ENCODE measurements at places on chromosomes 7 and 10. TPM values are rescaled to one million over a fixed set of nuclear protein-coding genes. Genes with fewer than 3 reads are reported as not detected.

DNA sequence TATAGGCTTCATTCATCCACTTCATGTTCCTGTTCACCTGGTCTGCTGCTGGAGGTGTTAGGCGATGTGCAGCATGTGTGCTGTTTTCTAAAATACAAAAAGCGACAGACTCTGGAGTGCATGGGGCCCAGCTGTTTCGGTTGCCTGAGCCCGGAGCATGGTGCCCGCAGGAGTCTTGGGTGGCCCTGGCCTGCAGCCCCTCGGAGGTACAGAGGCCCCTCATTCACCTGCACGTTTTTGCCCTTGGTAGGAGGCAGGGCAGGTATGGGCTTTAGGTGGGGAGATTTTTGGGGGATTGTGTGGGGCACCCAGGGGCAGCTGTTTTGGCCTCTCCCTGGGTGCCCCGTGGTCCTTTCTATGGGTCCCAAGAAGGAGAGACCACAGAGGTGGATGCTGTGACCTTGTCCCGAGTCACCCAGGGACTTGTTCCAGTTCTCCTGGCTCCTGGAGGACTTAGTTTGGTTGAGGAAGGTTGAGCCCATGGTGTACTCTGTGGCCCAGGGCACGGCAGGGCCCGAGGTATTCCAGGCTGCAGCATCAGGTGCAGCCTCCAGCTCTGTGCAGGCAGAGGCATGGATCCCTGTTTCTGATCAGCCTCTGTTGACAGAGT lies 130.7 kb downstream of the TRRAP start:
- no peaks in the 10 kb centered on the region for H3K4me1 ChIP-seq
- no peak for DNase-seq
- H3K36me3 ChIP-seq: peaks cover 63% of the 10 kb centered on the region
- H3K4me3 ChIP-seq: no peak overlapping the region
- no peak overlapping the region for H3K27ac ChIP-seq

GRCh38 chr7:29806208-29806994 lies at the start of gene WIPF3:
Gene WIPF3 (plus strand): TSS chr7:29806508. CDS start chr7:29834725, 28,217 bp downstream.
- no peak within 1 kb of the TSS for H3K27ac ChIP-seq
- no peaks in the 10 kb centered on the region for H3K36me3 ChIP-seq
- no peaks in the 10 kb centered on the region for H3K4me1 ChIP-seq
- no peak for DNase-seq

DNA sequence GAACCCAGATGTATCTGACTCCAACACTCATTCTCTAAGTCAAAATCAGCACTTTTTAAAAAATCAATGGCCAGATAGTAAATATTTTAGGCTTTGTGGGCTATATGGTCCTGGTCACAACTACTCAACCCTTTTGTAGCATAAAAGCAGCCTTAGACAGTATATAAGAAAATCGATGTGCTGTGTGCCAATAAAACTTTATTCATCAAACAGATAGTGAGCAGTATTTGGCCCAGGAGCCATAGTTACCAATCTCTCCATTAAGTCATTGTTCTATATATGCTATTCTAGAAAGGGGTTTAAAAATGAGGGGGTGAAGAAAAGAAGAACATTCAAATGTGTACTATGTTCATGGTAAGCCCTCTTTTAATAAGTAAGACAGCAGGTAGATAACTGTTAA lies 18.5 kb upstream of the GPAM start:
- no peak for DNase-seq
- H3K36me3 ChIP-seq: no peaks in the 10 kb centered on the region
- H3K4me1 ChIP-seq: no peaks in the 10 kb centered on the region
- no peaks in the 10 kb centered on the region for H3K27me3 ChIP-seq

DNA sequence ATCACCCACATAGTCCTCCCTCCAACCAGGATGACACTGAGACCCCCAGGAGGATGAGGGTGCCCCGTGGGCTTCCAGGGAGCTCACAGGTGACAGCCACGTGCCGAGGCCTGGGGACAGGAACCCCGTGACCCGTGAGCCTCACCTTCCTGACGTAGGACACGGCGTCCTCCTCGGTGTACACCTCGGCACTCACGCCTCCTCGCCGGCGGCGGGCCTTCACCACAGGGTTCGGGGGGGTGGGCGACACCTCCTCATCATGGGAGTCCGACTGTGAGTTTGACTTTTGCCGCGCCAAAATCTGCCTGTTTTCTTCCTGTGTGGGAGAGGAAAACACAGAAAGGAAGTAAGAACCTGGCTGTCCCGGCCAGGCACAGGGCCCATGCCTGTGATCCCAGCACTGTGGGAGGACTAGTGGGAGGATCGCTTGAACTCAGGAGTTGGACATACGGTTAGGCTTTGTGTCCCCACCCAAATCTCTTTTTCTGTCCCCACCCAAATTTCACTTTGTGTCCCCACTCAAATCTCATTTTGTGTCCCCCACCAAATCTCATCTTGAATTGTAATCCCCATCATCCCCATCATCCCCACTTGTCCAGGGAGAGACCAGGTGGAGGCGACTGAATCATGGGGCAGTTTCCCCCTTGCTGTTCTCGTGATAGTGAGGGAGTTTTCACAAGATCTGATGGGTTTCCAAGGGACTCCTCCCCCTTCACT lies 45.9 kb upstream of the DNAAF5 start:
- no peaks in the 10 kb centered on the region for H3K4me1 ChIP-seq
- no peak overlapping the region for H3K4me3 ChIP-seq
- DNase-seq: no peak
- no peaks in the 10 kb centered on the region for H3K36me3 ChIP-seq

- H3K4me3 ChIP-seq: no peak overlapping the region
- H3K27ac ChIP-seq: no peak overlapping the region
- DNase-seq: no peak
- H3K27me3 ChIP-seq: no peaks in the 10 kb centered on the region
- H3K4me1 ChIP-seq: no peaks in the 10 kb centered on the region
These were observed 44.3 kb downstream of the OGDH start for GRCh38 chr7:44650772-44651171.

DNA sequence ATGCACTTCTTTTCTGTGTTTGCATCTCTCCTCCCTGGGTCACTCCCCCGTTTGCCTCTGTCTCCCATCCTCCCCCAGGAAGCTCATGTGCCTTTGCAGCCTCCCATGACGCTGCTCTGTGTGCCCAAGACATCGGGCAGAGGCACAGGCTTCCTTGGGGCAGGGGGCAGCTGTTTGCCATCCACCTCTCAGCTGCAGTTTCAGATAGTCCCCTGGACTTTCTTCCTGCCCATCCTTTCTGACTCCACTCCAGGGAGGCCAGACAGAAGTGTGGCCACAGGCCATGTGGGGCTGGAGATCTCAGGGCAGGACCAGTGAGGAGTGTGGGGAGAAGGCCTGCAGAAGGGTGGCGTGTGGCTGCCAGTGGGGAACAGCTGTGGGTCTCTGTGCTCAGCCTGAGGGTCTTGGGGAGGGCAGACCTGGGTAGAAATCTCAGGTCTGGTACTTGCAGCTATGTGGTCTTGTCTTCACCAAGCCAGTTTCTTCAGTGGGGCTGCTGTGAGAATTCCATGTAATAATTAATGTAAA lies 10.6 kb upstream of the SAMD8 start:
- H3K36me3 ChIP-seq: no peaks in the 10 kb centered on the region
- no peaks in the 10 kb centered on the region for H3K27me3 ChIP-seq
- H3K4me1 ChIP-seq: no peaks in the 10 kb centered on the region
- no peak overlapping the region for H3K27ac ChIP-seq
- H3K4me3 ChIP-seq: no peak overlapping the region
- no peak for DNase-seq

DNA sequence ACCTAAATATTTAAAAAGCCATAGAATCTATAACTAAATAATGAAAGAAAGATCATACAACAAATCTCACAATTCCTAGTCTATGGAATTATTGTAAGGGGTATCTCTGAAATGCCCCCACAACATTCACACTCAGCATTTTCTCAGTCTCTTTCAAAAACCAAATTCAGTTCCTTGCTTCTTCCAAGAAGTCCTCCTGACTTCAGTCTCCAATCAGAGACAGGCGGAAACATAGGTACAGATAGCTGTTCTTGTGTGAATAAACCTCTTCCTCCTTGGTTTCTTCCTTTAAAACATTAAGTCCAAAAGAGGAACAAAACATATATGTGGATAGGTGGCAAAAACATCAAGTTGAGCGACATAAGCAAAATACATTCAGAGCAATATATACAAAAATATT lies 13.9 kb upstream of the FBXW4 start:
- H3K27ac ChIP-seq: no peak overlapping the region
- no peaks in the 10 kb centered on the region for H3K36me3 ChIP-seq
- no peak for DNase-seq
- no peaks in the 10 kb centered on the region for H3K4me1 ChIP-seq

DNA sequence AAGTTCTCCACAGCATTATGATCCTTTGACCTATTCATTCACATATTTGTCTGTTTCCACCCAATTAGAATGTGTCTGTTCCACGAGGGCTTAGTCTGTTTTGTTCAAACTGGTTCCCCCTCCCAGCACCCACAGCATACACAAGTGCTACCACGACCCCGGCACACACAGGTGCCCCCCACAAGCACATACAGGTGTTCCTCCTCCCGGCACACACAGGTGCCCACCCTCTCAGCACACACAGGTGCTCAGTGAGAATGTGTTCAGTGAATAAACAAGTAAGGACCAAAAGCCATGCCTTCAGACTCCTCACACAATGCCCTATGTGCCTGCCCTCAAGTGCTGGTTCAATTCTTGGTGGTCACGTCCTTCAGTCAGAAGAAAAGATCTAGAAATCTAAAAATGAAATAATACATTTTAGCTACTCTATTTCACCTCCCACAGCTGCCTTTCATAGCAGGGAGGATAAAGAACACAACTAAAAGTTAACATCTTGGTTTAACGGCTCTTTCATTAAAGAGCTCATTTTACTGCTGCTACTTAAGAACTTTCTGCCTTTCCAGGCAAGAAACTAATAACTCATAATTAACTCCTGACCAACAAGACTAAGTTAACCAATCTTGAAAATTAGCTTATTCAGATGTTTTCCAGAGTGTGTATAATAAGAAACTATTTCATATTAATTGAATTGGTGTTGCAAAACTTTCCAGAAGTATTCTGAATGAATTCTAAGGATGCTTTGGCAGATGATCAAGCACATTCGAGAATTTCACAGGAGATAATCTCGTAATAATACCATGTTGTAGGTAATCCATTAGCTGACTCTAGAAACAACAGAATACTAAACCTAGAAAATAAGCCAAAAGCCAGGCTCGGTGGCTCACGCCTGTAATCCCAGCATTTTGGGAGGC lies 2.3 kb downstream of the DNMBP start:
- H3K36me3 ChIP-seq: no peaks in the 10 kb centered on the region
- DNase-seq: no peak
- no peaks in the 10 kb centered on the region for H3K27me3 ChIP-seq

GRCh38 chr7:19249281-19249680 lies 104.1 kb upstream of the FERD3L start:
- H3K4me3 ChIP-seq: no peak overlapping the region
- no peaks in the 10 kb centered on the region for H3K4me1 ChIP-seq
- H3K27me3 ChIP-seq: no peaks in the 10 kb centered on the region
- H3K27ac ChIP-seq: no peak overlapping the region

GRCh38 chr10:132452651-132453469 lies 55.9 kb downstream of the PWWP2B start:
- peak overlapping the region; percentile 46 for H3K4me3 ChIP-seq
- H3K27ac ChIP-seq: peak overlapping the region; percentile 51
- H3K4me1 ChIP-seq: peaks cover 27% of the 10 kb centered on the region
- H3K36me3 ChIP-seq: no peaks in the 10 kb centered on the region

GRCh38 chr7:157886266-157886665 lies 549.5 kb downstream of the DNAJB6 start:
- peaks cover 12% of the 10 kb centered on the region for H3K4me1 ChIP-seq
- H3K27me3 ChIP-seq: no peaks in the 10 kb centered on the region
- H3K4me3 ChIP-seq: no peak overlapping the region
- peak; percentile 29 for DNase-seq
- no peaks in the 10 kb centered on the region for H3K36me3 ChIP-seq
- no peak overlapping the region for H3K27ac ChIP-seq

- H3K4me1 ChIP-seq: no peaks in the 10 kb centered on the region
- H3K27me3 ChIP-seq: no peaks in the 10 kb centered on the region
- no peak overlapping the region for H3K4me3 ChIP-seq
- no peak for DNase-seq
- no peaks in the 10 kb centered on the region for H3K36me3 ChIP-seq
- H3K27ac ChIP-seq: no peak overlapping the region
These were observed 18.4 kb upstream of the MET start for GRCh38 chr7:116653646-116654045.

- H3K4me1 ChIP-seq: no peaks in the 10 kb centered on the region
- H3K36me3 ChIP-seq: no peaks in the 10 kb centered on the region
- H3K4me3 ChIP-seq: no peak overlapping the region
- DNase-seq: no peak
- no peaks in the 10 kb centered on the region for H3K27me3 ChIP-seq
- no peak overlapping the region for H3K27ac ChIP-seq
These were observed 658.2 kb downstream of the LRMDA start for GRCh38 chr10:76089556-76090180.

DNA sequence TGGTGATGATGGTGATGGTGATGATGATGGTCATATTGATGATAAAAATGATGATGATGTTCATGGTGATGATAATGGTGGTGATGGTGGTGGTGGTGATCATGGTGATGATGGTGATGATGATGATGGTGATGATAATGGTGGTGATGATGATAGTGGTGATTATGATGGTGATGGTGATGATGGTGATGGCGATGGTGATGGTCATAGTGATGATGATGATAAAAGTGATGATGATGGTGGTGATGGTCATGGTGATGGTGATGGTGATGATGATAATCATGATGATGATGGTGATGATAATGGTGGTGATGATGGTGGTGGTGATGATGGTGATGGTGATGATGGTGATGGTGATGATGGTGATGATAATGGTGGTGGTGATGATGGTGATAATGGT lies 478.7 kb downstream of the TYW1 start:
- no peak overlapping the region for H3K27ac ChIP-seq
- no peak for DNase-seq
- no peaks in the 10 kb centered on the region for H3K27me3 ChIP-seq
- H3K4me3 ChIP-seq: no peak overlapping the region
- no peaks in the 10 kb centered on the region for H3K4me1 ChIP-seq

The VSTM4 gene
- 0.09 TPM for total RNA-seq

The NKX2-3 gene
- not detected for total RNA-seq

The PRPS1L1 gene
- total RNA-seq: not detected

The PLAU gene
- 1.6 TPM for total RNA-seq

The OR6B1 gene
- not detected for total RNA-seq

The FAM241B gene
- 10.6 TPM for total RNA-seq

All from CD8-positive, alpha-beta memory T cell (primary cell).